Astrocyte of the spinal cord (primary cell): ENCODE measurements at places on chromosomes 5 and 9.

DNA sequence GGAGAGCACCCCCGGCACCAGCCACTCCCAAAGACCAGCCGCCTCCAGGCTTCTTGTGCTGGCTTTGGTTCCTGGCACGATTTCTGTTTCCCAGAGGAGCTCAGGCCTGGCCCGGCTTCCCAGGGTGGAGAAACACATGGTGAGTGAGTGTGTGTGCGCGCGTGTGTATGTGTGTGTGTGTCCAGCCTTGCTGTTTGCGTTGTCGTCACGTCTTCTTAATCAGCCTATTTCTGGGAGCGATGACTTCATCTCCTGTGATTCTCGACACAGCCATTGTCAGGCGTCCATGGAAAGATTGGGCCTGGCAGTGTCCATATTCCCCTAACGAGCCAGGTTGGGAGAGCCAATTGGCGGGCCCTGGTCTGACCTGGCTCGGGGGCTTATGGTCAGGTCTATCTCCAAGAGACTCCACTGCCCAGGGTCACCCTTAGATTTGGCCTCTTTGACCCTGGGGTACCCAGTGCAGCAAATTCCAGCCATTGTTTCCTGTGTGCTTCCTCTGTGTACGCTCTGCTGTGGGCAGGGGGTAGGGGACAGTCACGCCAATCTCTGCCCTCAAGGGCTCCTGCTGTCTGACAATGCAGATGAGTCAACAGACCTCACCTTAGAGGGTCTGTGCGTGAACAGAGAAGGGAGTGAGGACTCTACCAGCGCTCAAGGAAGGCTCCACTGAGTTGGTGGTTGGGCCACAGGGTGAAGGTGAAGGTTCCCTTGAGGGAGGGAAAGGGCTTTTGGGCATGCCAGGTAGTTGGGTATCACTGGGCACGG, 73.8 kb downstream of the DAB2IP start:
- DNase-seq, result peak; percentile 92

DNA sequence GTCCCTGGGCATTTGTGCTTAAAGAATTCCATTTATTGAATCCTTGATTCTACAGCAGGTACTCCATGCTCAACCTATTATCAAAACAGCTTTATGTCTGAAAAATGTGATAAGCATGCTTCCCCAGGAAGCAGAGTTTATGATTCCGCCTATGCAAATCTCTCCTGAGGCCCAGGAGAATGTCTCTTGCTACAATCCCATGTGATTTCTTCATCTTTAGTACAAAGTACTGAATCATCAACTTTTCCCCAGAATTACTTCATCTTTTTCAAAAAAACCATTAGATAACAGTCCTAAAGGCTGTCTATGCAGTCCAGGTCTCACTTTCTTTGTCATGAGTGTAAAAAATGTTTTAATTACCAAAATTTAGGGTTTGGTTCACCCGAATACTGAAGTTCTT, 130.2 kb upstream of the ADAMTSL1 start:
- DNase-seq, result peak; percentile 55

DNA sequence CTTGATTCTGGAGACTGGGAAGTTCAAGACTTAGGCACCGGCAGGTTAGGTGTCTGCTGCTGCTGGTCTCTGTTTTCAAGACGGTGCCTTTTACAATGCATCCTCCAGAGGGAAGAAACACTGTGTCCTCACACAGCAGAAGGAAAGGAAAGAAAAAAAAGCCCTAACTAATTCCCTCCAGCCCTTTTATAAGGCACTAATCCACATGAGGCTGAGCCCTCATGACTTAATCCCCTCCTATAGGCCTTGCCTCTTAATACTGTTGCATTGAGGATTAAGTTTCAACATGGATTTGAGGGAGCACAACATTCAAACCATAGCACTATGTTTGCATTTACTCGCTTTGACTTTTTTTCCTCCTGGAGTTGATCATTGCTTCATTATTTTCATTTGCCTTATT, 585.9 kb downstream of the TLR4 start:
- DNase-seq, result no peak

- DNase-seq, result no peak
Observed at GRCh38 chr5:145872486-145872885, 328 bp downstream of the GRXCR2 start.

- no peak for DNase-seq
Observed at GRCh38 chr5:134101686-134102439, 12.6 kb upstream of the TCF7 start.

- DNase-seq, result peak; percentile 1
Observed at GRCh38 chr5:57067597-57067924, 106.3 kb upstream of the GPBP1 start.

- no peak for DNase-seq
Observed at GRCh38 chr5:175003531-175003930, 279.1 kb downstream of the MSX2 start.

- peak; percentile 22 for DNase-seq
Observed at GRCh38 chr5:108093186-108093585, 288.7 kb downstream of the FBXL17 start.

GRCh38 chr9:93058355-93059010, at the start of gene SUSD3:
Gene SUSD3, plus strand, starts transcription at chr9:93058701. Its CDS starts 42 bp downstream, at chr9:93058743.
- DNase-seq, result no peak

- no peak for DNase-seq
Observed at GRCh38 chr5:132232465-132232864, 4.8 kb upstream of the P4HA2 start.

- DNase-seq, result peak; percentile 33
Observed at GRCh38 chr5:168528521-168529373, at the start of gene FBLL1. Gene FBLL1, plus strand, starts transcription at chr5:168529305. Its CDS starts 200 bp downstream, at chr5:168529505.

- no peak for DNase-seq
Observed at GRCh38 chr5:109693535-109694400, 4.0 kb downstream of the MAN2A1 start.

DNA sequence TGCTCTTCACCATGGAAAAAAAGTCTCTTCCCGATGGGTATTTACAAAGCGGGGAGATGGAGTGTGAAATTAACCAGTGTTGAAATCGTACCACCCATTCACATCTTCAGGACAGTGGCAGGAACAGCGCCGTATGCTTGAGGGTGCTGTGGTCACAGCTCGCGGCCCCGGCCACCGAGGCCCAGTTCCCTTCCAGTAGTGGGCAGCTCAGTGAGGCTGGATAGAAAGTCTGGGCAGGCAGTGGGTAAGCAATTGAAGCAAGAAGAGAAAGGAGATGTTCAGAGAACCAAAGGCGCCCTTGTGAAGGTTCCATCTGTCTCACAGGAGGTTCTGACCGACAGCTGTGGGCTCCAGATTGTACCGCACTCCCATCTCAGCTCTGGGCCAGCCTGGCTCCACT, 59.1 kb downstream of the SECISBP2 start:
- no peak for DNase-seq

- DNase-seq, result no peak
Observed at GRCh38 chr5:132447196-132447595, 43.4 kb downstream of the IRF1 start.

DNA sequence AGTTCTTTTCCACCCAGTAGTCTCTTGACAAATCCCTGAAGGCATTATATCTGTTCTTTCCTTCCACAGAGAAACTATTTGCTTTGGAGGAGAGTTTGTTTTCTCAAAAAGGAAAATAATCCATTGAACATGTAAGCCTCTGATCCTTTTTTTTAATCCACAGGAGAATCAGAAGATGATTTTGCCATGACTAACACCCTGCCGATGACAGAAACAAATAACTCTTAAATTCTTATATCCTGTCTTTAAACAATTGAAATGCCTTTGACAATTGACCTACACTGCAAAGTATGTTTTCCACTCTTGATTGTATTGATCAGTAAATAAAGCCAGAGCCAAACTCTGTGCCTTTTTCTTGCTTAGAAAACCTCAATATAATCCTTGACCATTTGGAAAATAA, 666.4 kb upstream of the CTNND2 start:
- DNase-seq, result no peak

GRCh38 chr9:136821826-136822544, 14.2 kb downstream of the RABL6 start:
- DNase-seq, result no peak

DNA sequence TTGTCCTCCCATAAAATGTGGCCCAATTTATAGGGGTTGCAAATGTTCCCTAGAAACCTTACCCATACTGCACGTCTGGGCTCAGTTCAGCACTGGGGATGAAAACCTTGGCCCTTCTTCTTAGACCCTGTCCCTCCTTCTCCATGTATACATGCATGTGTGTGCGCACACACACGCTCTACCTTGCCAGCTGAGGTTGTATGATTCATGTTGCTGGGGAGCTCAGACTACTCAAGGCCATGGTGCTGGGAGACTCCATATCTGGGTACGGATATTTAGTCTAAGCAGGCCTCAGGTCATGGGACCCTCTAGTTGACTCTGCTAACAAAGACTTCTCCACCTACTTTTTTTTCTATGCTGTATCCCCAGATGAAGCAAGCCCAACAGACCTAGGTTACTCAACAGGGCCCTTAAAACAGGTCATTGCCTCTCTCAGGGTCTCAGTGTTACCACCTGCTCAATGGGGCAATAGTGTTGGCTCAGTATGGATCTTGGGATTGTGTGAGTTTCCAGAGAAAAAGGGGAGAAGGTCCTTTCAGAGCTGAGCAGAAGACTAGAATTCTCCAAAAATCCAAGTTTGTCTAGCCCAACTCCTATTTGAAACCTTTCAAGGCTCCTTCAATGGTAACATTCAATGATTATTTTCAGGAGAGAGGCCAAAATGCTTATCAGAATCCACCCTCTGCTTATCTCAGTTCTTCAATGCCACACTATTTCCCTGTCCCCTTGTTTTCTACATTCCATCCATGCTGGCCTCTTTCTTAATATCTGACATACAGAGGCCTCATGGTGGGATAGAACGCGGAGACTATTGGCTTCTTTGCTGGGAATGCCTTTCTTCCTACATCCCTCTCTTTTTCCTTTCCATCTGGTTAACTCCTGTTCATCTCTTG, 123.6 kb upstream of the PITX1 start:
- no peak for DNase-seq

DNA sequence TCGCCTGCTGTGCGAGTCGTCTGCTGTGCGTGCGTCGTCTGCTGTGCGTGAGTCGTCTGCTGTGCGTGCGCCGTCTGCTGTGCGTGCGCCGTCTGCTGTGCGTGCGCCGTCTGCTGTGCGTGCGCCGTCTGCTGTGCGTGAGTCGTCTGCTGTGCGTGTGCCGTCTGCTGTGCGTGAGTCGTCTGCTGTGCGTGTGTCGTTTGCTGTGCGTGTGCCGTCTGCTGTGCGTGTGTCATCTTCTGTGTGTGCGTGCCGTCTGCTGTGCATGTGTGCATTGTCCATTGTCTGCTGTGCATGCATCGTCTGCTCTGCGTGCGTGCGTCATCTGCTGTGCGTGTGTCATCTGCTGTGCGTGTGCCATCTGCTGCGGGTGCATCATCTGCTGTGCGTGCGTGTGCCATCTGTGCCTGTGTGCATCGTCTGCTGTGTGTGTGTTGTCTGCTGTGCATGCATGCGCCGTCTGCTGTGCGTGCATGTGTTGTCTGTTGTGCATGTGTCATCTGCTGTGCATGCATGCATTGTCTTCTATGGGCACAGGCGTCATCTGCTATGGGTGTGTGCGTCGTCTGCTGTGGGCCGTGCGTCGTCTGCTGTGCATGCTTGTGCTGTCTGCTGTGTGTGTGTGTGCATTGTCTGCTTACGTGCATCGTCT, 68.6 kb upstream of the IRX4 start:
- DNase-seq, result no peak

DNA sequence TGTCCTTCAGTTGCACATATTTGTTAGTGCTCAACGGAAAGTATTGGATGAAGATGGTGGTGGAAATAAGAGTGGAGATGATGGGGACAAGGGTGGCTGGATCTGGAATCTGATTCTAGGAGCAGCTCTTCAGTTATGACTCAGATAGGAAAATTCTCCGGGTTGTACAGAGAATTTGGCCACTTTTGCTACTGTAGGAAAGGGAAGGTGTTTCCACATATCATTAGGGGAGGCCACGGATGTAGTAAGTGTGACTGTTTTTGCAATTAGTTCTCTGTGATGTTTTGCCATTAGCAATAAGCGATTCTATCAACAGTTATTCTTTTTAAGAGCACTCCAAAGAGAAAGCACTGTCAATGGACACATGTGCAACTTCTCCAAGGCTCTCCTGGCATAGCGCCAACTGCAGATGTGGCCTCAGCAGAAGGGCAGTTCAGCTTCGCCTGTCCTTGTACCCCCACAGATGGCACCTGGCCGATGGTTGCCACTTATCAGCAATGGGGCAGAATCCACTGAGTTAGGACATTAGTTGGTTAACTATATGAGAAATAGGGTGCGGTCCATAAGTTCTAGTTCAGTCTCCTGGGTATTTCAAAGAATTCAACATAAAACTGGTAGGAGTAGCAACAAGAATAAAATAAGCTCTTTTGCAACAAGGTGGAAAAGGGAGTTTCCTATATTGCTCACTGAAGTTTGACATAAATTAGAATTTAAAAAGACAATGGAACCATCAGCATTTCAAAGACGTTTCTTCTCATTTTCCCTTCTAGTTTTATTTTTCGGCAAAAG, 96.3 kb downstream of the ARSB start:
- no peak for DNase-seq

DNA sequence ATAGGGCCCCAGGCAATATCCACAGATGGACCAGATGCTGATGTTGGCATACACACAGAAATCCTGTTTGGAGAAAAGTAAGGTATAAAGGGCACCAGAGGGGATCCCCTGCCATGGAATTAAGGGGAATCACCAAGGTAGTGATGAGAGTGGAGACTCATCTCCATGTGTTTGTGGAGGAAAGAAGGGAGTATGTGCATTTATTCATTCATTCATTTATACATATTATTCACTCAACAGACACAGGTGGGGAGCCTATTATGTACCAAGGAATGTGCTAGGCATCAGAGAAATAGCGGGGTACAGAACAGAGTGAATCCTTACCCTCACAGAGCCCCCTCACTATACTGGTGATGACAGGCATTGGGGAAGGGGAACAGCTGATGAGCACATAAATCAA, 116.8 kb upstream of the IL12B start:
- no peak for DNase-seq

DNA sequence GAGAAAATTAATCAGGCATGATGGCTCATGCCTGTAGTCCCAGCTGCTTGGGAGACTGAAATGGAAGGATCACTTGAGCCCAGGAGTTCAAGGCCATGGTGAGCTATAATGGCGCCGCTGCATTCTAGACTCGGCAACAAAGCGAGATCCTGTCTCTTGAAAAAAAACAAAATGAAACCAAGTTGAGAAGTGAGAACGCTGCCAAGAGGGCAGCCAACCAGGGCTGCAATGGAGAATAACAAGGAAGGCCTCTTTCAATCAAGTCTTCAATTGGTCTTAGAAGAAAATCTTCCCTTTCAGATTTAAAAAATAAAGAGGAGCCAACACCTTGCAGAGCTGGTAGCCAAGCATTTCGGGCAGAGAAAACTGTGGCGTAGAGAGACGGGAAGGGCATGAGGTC, 14.7 kb downstream of the KIAA1958 start:
- DNase-seq, result no peak

DNA sequence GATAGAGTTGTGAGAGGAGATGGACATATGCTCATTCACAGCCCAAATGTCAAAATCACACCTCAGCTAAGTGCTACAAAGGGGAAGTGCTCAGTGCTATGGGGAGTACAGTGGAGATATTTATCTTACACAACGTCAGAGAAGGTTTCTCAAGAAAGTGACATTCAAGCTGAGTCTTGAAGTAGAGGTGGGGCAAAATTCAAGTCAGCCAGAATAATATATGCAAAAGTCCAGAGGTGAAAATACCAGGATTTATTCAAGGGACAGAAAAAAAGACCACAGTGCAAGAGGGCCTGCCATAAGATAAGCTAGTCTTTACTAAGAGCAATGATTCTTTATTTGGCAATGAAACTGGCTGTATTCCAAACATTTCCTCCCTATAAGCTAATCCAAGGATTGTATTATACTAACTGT, 327.8 kb upstream of the PIK3R1 start:
- no peak for DNase-seq
